ENCODE measurements at places on chromosomes 4 and X.
A peak's percentile ranks its signal among the peaks of the same experiment; 100 is the strongest.

DNA sequence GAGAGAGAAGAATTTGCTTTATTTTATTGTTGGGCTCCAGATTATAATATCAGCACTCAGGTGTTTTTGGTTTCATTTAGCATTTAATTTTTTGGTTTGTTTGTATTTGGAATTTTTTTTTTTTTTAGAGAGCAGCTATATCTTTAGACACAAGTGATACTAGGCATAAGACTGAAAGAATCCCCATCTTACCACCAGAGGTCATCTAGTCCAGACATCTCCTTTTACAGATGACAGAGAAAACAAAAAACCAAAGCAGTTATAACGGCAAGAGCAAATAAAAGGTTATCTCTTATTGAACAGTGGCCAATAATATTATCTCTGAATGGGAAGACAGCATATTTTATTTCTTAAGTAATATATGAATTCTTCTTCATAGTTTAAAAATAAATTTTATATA lies 22.8 kb downstream of the USP38 start:
- DNase-seq: peak; percentile 49

DNA sequence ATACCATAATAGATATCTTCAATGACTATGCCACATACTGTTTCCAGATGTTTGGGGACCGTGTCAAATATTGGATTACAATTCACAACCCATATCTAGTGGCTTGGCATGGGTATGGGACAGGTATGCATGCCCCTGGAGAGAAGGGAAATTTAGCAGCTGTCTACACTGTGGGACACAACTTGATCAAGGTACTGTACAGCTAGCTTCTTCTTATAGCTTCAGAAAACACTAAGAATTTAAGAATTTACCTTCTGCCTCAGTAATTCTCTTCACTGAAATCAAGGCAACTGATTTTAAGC lies 805 bp downstream of the KLB start:
- DNase-seq: no peak

GRCh38 chrX:132209527-132209926 lies 9.7 kb downstream of the RAP2C start:
- DNase-seq: peak; percentile 52

GRCh38 chr4:1765409-1766072 lies 27.6 kb upstream of the FGFR3 start:
- DNase-seq: no peak

GRCh38 chr4:165131247-165131832 lies 18.7 kb upstream of the TMEM192 start:
- DNase-seq: peak; percentile 59

DNA sequence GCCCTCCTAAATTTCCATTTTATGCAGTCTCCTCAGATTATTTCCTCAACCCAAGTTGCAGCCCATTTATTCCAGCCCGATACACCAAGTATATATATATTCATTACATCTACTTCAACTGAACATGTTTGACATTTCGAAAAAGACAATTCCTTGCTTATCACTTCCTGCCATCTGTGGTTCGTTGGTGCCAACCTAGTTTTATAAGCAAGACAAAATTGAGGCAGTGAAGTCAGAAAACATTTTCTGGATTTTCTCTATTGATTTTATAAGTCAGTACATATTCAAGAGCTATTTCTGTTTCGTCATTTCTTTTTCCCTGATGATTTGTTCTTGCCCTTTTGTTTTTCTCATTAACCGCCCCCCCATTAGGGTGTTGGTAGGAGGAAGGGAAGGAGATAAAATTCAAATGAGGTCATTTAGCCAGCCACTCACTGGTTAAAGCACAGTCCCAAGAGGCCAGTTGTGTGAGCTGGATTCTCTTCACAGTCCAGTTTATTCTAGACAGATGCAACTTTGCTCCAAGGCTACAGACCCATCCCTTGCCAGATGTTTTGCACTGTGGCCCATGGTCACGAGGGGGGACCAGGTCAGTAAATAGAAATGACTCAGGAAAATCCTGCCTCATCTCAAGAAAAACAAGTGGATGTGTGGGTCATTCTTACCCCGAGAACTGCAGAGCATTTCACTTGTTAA lies 20.3 kb upstream of the VEGFD start:
- DNase-seq: no peak

DNA sequence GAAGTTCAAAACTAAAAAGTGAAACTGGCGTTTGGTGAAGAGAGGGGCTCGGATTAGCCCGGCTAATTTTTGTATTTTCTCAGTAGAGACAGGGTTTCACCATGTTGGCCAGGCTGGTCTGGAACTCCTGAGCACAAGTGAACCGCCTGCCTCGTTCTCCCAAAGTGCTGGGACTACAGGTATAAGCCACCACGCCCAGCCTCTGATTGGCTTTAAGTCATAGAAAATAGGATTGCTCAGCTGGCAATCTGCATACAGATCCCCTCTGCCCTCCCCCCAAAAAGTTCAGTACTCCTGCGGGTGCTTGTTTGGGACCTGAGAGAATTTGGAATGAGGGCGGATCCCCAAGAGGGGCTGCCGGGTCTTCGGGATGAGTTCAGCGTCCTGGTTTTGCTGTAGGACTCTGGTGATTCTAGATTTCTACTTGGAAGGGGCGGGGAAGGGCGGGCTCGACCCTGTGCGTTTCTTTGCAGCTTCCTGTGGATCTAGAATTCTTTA lies 537 bp upstream of the PRKX start:
- no peak for DNase-seq

GRCh38 chr4:78691334-78691754 lies 84.8 kb upstream of the BMP2K start:
- peak; percentile 38 for DNase-seq

GRCh38 chr4:28973587-28974350 lies 1746.4 kb upstream of the PCDH7 start:
- peak; percentile 53 for DNase-seq
